ENCODE measurements at places on chromosomes 11 and 22.

- peak; percentile 58 for DNase-seq
These were observed 11.5 kb downstream of the P2RX3 start for GRCh38 chr11:57349491-57350274.

GRCh38 chr11:16603890-16604793 is 134.3 kb upstream of the C11orf58 start:
- DNase-seq, result no peak

DNA sequence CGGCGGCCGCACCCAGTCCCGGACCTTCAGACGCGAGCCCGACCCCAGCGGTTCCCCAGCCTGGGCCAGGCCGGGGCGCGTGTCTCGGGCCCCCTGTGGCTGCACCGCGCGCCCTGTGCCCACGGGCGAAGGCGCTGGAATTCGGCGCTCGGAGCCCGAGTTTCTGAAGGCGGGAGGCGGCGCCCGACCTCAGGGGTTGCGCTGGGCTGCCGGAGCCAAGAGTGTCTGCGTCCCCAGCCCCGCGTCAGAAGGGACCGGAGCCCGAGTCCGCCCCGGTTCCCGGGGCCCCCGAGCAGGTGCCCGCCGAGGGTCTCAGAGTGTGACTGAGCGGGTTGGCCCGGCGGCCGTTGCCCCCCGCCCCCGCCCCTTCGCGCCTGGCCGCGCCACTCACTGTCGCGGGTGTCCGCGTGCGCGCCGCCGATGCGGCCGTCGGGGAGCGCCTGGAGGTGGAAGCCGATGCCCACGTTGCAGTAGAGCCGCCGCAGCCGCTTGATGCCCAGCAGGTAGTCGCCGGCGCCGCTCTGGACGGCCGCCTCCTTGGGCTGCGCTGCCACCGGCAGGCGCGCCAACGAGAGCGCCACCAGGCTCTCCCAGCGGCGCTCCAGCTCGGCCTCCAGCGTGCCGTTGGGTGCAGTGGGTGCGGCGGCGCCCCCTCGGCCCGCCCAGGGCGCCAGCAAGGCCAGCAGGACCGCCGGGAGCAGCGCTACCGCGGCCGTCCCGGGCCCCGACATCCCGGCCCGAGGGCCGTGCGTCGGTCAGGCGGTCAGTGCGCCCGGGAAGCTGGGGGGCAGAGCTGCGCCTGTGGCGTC is 583 bp downstream of the FGF4 start:
- no peak for DNase-seq

DNA sequence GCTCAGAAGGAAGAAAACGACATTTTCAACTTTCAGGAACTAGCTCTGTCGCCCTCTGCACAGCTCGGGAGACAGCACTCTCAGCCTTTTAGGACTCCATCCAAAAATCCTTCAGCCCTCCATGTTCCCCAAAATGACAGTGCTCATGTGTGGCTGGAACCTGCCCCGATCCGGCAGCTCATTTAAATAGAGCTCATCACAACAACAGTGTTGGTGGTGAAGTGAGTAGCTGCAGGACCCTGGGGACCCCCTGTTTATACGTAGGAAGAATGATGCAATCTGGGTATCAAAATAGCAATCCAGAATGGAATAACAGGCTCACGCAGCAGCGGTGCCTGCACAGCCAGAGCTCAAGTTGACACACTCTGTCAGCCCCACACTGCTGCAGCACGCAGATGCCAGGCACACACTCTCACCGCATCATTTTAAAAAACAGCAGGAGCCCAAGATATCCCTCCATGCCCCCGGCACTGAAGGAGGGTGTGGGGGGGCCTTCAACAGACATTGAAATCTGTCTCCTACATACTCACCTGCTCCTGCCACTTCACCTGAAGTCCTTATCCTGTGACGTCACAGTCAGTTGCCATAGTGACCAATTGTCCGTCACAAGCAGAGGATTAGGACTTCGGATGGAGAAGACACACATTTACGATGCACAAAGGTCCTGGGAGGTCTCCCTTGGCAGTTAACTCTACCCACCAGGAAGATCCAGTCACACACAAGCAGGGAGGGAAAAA is 24.0 kb downstream of the TRIM66 start:
- no peak for DNase-seq

DNA sequence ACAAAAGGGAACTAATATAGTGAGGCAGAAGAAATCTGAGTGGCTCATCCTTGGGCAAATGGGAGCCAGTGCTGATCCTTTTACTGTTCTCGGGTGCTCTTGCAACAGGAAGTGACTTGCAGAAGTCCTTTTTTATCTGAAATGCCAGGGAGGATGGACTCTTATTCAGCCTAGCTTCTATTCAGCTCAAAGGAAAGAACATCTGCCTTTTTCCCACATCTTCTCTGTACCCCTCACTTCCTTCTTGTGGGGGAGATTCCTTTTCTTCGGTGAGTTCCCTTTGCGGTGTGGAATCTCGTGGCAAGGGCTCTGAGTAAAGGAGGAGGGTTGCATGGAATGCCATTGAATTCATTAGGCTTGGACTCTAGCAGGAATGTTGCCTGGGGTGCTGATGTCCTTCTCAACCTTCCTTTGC is 76.2 kb downstream of the ZBTB16 start:
- peak; percentile 73 for DNase-seq

- no peak for DNase-seq
These were observed 141.7 kb upstream of the CHORDC1 start for GRCh38 chr11:90364527-90364926.

DNA sequence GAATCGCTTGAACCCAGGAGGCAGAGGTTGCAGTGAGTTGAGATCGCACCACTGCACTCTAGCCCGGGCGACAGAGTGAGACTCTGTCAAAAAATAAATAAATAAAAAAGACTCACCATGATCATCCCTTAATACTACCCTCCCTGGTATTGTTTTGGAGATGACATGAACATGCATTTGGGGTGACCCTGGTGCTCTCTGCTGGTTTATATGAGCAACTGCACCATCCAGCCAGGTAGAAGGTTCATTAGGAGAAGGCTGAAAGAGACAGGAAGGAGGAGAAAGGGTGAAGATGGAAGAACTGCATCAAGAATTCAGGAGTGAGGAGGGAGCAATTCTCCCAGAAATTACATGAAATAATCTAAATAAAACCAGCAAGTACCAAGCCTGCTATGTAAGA is 37.8 kb downstream of the SLC5A1 start:
- peak; percentile 68 for DNase-seq

DNA sequence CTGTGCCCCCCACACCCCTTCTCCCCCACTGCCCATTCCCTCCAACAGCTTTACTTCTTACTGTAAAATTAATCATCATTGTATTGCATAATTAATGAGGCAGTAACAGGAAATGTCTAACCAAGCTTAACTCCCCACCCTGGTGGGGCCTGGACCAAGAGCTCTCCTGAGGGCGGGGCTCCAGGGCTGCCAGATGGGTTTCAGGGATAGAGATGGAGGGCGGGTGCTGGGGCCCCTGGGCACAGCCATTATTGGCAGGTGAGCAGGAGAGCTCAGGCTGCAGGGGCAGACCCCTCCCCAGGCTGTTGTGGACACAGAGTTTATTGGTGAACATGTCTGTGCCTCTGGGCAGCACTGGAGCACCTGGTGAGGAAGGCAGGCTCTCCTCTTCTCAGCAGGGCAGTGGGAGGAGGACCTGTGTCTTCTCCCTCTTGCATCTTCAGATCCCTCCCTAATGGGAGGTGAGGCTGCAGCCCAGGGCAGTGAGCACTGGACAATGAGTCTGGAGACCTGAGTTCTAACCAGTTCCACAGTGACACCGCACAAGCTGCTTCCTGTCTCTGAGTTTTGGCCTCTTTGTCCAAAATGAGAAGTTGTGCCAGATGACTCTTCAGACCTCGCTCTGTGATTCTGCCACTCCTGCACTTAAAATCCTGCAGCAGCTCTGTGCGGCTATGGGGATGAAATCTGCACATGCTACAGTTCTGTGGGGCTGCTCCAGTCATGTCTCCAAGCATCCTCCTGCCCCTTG is 233.3 kb downstream of the CEP164 start:
- no peak for DNase-seq

DNA sequence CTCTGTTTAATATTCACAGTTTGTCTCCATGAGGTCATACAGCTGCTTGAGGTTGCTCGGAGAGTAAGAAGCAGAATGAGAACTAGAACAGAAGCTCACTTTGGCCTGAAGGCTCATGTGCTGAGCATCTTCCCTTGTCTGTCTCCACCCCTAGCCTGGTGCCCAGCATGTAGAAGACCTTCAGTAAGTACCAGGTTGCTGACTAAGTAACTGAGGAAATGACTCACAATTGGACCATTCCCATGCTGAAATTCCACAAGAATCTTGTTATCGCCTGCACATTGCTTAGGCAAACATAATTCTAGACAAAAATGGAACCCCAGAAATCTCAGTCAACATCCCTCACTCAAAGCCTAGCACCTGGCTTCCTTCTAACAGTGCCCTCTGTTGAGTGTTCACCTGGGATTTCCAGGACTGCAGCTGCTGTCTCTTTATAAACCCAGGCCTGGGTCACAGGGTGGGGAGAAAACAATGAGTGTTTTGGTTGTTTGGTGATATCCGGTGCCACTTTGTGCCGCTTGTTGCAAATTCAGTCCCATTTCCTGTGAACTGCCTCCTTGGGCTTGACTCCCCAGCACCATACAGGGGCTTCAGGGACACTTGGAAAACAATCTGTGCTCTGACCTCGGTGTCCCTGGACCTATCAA is 406.8 kb downstream of the ETS1 start:
- no peak for DNase-seq

DNA sequence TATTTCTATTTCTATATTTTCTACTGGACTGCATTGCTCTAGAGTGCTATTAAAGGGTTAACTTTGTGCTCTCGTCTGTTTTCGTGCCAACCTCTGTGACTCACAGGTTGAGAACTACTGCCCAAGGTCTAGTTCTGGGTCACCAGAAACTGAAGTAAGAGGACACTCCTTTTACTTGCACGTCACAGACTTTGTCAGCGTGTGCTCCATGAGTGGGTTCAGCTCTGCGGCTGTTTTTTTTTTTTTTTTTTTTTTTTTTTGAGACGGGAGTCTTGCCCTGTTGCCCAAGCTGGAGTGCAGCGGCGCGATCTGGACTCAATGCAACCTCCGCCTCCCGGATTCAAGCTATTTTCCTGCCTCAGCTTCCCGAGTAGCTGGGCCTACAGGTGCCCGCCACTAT is 49.8 kb downstream of the CLMP start:
- no peak for DNase-seq

GRCh38 chr11:3089236-3090061 is 32.2 kb upstream of the CARS1 start:
- DNase-seq, result no peak

GRCh38 chr11:6622261-6623171 is 3.3 kb upstream of the TPP1 start:
- no peak for DNase-seq

GRCh38 chr11:20963596-20963995 is 294.2 kb downstream of the NELL1 start:
- no peak for DNase-seq

GRCh38 chr11:94066901-94067429 is 45.8 kb downstream of the HEPHL1 start:
- no peak for DNase-seq

- DNase-seq, result no peak
These were observed 10.8 kb downstream of the FADS2 start for GRCh38 chr11:61838921-61839320.

DNA sequence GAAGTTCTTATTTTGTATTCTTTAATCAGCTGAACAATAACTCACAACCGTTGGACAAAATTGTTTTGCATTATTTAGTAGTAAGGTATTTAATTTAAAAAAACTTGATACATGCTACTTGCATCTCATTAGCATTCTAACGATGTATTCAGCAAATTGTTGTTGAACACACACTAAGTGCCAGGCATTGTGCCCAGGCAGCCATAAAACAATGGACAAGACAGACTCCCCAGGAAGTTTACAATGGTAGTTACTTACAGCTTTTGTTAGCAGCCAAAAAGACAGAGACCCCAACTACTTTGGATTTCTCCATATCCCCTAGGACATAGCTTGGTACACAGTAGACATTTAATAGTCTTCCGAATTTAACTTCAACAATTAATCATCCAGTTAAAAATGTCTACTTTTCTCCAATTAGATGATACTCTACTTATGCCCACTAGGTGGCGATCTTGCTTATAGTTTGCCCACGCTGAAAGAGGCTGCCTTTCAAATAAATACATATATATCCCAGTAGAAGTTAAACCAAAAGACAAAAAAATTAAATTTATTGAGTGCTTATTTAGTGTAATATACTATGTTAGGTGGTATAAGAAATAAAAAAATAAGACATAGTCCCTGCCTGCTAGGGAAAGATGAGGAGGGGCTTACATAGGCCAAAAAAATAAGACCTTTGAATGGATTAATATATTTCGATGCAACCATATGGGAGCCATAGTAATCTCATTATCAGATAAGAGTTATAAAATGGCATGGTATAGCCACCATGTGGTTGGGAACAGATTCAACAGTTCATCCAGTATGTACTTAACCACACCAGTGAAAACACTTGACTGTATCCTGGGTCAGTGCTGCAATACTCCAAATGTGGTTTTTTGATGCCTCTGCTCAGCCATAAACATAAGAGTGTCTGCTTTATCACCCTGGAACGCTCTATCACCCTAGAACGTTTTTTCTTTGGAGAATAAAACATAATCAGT is 2.0 kb upstream of the FJX1 start:
- peak; percentile 51 for DNase-seq

DNA sequence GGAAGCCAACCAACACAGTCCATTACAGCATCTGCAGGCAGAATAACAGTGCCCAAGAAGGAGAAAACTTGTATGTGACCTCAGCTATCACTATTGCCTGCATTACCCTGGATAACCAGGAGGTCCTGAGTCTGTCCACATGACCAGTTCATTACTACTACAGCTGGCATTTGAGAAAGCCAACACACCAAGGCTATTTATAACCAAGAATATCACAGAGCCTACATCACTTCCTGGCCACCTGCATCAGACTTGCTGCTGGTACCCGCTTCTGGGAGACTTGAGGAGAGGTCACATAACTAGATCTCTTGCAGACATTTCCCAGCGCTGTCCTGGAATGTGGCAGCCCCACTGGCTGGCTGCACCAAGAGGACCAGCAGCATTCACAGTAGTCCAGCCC is 11.1 kb upstream of the OR56B4 start:
- no peak for DNase-seq

DNA sequence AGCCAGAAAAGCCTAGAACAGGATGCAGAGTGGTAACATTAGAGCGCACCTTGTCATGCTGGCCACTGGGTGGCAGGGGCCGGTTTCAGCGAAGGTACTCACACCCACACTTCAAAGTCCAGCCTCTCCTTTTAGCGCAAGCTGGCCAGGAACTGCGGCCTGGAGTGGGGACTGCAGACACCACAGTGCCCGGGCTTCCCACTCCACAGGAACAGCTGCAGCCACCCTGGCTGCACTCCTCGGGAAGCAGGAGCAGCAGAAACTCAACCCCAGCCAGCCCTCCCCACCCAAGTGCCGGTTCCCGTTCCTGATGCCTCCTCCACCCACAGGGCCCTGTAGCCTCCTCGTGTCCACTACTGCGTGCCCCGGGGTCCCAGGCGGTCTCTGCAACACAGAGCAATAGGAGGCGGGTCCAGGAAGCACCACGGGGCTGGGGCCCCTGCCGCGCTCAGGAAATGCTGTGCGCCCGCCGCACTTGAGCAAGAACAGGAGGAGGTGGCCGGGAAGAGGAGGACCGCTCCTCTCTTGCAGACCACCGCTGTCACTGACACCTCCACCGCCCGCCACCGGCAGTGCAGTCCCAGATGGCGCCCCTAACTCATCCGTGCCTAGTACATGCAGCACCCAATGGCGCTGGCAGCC is 2.2 kb downstream of the RFPL2 start:
- DNase-seq, result peak; percentile 50

- peak; percentile 29 for DNase-seq
These were observed 2.4 kb upstream of the MUC2 start for GRCh38 chr11:1072116-1072820.

All from KBM-7 (cell line).